GM12878 (cell line): ENCODE measurements at places on chromosomes 11 and 22. TPM values are rescaled to one million over a fixed set of nuclear protein-coding genes. Genes with fewer than 3 reads are reported as not detected.
A peak's percentile ranks its signal among the peaks of the same experiment; 100 is the strongest.

Gene MCHR1
- not detected in 2 replicates for total RNA-seq

Gene ZNF280B
- total RNA-seq: 0.90 and 1.1 TPM in 2 replicates

Gene KDELR3
- 0.18 and 0.19 TPM in 2 replicates for total RNA-seq

Gene WNT7B
- total RNA-seq: not detected in 2 replicates

Gene CRYBB1
- total RNA-seq: 0.64 TPM in 1 of 2 replicates, not detected in the other

DNA sequence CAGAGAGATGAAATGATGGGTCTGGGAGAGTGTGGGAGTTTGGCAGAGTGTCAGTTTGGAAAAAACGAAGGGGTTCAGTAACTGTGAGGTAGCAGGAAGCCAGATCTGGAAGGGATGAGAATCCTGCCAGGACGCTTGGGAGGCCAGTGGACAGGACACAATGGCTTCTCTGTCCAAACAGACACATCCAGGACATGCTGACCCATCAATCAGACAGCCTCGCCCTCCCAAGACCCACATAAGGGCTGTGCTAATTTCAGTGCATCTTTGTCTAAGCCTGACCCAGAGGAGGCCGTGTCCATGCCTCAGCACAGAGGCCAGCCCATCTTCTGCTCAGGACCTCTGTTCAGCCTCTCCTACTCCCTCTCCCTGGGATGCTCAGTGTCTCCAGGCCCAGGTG lies 576.5 kb upstream of the B3GAT1 start:
- no peaks in the 10 kb centered on the region for H3K36me3 ChIP-seq
- no peak overlapping the region for H3K4me3 ChIP-seq
- no peak for DNase-seq
- no peaks in the 10 kb centered on the region for H3K4me1 ChIP-seq
- no peaks in the 10 kb centered on the region; the same call in 1 of the 2 replicates for H3K27me3 ChIP-seq

DNA sequence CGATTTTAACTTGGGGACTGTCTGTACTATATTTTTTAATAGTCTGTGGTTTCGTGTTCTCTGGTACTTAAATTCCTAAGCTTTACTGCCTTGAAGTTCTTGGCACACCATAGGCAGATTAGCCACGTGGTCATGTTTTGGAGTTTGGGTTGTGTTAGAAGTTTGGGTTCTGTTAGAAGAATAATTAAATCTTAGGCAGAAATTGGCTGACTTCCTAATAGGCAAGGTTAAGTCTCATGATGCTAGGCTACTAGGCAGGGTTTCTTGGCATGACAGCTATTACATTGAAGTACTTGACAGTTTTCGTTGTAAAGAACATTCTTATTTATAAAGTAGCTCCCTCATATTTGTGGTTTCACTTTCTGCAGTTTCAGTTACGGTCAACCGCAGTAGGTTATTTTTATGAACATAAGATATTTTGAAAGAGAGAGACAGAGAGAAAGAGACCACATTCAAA lies 30.0 kb upstream of the MMP7 start:
- H3K4me3 ChIP-seq: no peak overlapping the region; the same call in 1 of the 2 replicates
- peaks cover 1% of the 10 kb centered on the region; the same call in 1 of the 2 replicates for H3K36me3 ChIP-seq
- peak; percentile 84 for DNase-seq

- H3K4me1 ChIP-seq: no peaks in the 10 kb centered on the region
- no peaks in the 10 kb centered on the region for H3K27me3 ChIP-seq
- no peaks in the 10 kb centered on the region for H3K36me3 ChIP-seq
- DNase-seq: no peak
- no peak overlapping the region for H3K27ac ChIP-seq
Measured at GRCh38 chr11:20055312-20055711, 105.0 kb downstream of the DBX1 start.

DNA sequence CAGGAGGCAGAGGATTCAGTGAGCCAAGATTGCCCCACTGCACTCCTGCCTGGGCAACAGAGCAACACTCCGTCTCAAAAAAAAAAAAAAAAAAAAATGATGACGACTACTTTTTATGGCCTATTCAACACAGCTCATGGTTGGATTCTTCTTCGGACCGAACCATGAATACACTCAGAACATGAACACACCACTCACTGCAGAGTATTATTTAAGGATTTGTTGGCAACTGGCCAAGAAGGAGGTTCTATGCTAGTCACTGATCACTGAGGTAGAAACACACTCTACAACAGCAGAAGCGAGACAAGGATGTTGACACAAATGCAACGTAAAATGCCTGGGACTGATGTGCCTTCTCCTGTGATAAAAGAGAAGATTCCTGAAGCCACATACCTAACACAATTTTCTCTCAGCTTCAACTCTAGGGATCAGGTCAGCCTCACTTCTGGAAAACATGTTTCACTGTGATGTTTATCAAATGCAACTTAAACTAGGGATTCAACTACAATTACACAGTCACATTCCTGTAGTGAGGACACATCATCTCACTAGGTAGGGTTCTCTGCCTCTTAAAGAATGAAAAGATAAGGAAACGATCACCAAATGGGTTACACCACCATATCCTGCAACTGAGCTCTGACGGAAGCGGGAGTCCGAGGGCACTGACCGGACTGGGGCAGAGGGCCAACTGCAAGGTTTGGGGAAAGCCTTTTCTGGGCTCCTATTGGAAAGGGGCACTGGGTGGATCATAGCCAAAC lies 82.5 kb downstream of the SGSM3 start:
- no peak overlapping the region for H3K27ac ChIP-seq
- no peaks in the 10 kb centered on the region for H3K27me3 ChIP-seq
- peaks cover 9% of the 10 kb centered on the region; the same call in 1 of the 2 replicates for H3K4me1 ChIP-seq

DNA sequence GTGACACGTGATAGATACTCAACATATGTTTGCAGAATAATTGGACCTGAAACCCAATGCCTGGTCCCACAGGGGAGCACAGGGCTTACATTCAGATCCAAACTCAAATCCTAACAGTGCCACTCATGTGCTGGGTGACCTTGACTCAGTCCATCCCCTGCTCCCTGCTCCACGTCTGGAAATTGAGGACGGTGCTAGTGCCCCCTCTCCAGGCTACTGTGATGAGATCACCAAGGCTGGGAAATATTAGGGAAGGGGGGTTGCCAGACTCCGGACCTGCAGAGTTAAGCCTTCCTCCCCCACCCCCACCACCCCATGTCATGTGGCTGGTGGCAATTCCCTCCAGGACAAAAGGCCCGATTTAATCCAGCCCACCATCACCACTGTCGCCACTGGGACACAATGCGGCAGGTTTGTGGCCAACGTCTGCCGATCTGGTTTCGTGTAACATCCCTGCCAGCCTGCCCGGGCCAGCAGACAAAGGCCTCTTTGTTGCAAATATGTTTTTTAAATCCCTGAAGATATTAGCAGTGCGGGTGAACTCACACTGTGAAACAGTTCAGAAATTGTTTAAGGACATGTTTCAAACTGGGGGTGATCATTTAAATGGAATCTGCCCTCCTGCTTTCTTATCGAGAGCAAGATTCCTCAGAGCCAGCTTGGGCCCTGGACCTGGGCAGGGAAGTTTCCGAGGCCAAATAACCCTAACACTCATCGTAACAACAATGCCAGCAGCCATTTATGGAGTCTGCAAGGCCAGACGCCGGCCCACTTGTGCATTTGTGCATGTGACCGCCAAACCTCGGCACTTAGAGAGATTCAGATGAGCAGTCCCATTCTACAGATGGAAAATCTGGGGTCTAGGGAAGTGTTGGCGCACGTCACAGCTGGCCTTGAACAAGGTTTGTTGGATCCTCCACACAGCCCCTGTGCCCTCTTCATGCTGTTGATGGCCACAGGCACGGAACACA lies 19.6 kb upstream of the MN1 start:
- H3K4me3 ChIP-seq: no peak overlapping the region
- H3K27me3 ChIP-seq: no peaks in the 10 kb centered on the region
- no peaks in the 10 kb centered on the region for H3K4me1 ChIP-seq
- no peaks in the 10 kb centered on the region for H3K36me3 ChIP-seq
- no peak for DNase-seq

- no peak for DNase-seq
- no peaks in the 10 kb centered on the region for H3K4me1 ChIP-seq
- H3K27me3 ChIP-seq: no peaks in the 10 kb centered on the region
- H3K36me3 ChIP-seq: peaks cover 33% of the 10 kb centered on the region
- H3K27ac ChIP-seq: no peak overlapping the region
Measured at GRCh38 chr11:34074391-34074790, 22.9 kb downstream of the CAPRIN1 start.

DNA sequence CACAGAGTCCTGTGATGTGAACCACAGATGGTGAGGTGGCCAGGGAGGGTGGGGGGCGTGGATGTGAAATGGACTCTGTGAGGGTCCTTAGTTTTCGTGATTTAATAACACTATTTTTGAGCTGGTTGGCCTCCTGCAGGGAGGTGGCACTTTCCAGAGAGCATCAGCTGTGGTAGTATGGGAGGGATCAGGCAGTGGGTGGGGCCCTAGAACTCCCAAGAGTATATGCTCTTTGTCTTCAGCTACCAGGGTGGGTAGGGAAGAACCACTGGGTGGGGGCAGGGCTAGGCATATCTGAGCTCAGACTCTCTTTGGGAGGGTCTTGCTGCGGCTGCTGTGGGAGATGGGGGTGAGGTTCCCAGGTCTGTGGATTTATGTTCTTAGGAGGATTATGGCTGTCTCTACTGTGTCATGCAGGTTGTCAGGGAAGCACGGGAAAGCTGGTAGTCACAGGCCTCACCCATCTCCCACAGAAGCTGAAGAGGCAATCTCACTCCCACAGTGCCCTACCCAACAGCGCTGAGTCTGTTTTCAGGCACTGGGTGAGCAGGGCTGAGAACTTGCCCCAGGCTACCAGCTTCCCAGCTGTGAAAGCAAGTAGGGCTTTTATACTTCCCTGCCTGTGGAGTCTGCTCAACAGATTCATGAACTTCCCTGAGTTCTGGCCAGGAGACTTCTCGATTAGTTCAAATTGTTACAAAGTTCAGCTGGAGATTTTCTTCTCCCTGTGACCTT lies 47.9 kb upstream of the SNX19 start:
- DNase-seq: no peak
- H3K27me3 ChIP-seq: no peaks in the 10 kb centered on the region
- H3K4me1 ChIP-seq: no peaks in the 10 kb centered on the region

GRCh38 chr22:17891481-17892167 lies 117.4 kb upstream of the BID start:
- no peak overlapping the region for H3K4me3 ChIP-seq
- H3K4me1 ChIP-seq: no peaks in the 10 kb centered on the region
- H3K27me3 ChIP-seq: no peaks in the 10 kb centered on the region
- no peak overlapping the region for H3K27ac ChIP-seq
- DNase-seq: no peak
